Frontal cortex (tissue), 4 donors: ENCODE measurements at places on chromosomes 13 and 19.

DNA sequence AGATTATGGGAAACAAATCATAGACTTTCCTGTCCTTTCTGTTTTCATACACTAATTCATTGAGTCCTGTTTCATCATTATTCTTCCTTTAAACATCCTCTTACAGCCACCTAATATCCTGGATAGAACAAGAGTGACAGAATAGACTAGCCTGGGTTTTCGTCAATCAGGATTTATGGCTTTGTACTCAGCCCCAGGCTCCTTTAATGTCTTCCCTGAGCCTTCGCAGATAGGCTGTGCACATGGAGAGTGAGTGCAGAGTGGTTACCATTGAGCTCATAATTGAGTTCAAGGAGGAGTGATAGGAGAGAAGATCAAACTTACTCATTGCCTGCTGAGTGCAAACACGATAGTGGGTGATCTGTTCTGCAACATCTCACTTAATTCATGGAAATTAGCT lies 304.9 kb downstream of the TDRD3 start:
- DNase-seq, result no peak

GRCh38 chr19:13782537-13782936 lies 8.3 kb downstream of the C19orf53 start:
- no peak for DNase-seq

DNA sequence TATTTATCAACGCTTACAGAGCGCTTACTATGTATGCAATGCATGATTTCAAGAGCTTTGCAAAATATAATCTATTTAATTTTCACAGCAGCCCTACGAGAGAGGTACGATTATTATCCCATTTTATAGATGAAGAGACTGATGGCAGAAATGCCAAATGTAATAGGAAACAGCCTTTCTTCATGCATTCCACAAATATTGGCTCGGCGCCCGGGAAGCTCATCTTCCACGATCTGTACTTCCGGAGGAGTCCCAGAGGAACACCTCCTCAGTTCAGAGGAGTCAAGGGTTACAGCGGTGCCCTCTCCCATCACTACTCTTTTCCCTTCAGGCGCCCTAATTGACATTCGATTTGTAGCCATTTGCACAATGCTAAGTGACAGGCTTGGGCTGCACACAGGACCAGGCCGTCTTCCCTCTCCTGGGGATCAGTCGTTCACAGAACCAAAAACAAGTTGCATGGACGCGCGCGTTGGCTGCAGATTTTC lies 1.1 kb upstream of the ARHGAP35 start:
- no peak for DNase-seq

DNA sequence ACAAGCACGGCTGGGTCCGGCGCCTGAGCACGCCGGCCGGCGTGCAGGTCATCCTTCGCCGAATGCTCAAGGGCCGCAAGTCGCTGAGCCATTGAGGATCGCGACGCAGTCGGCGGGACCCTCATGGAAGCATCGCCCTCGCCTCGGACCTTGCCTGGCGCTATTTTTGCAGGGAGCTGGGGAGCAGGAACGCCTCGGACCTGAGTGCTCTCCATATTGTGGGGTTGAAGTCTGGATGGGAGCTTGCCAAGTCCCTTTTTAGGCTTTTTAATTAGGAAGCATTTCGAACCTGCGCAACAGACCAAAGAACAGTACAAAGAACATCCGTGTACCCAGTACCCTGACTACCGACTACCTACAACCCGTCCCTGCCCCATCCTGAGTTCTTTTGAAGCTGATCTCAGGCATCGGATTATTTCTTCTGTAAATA lies 628 bp downstream of the MRPL34 start:
- no peak for DNase-seq

GRCh38 chr13:43405457-43405856 lies 381.3 kb downstream of the ENOX1 start:
- no peak for DNase-seq

- no peak for DNase-seq
Measured at GRCh38 chr19:31312009-31312676, 37.1 kb downstream of the TSHZ3 start.

DNA sequence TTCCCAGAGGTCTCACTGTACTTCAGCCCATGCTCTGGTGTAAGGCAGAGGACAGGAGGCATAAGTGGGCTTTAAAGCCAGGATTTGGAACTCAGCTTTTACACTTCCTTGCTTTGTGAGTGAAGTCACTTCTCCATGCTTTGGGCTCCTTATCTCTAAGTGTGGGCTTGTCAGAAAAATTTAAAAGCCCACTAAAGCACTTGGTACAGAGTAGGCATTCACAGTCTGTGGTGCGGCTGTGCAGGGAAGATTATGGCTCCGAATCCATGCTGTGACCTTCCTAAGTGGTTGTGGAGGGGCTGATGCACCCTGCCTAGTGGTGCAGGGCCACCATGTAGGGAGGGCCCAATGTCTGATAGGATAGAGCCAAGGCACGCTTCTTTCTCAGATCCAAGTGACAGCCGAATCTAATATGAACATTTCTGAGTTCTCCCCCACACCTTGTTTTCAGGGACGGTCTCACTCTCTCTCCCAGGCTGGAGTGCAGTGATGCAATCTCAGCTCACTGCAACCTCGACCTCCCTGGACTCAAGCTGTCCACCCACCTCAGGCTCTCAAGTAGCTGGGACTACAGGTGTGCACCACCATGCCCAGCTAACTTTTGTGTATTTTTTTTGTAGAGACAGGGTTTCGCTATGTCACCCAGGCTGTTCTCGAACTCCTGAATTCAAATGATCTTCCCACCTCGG lies 6.9 kb downstream of the TIMM29 start:
- no peak for DNase-seq

- no peak for DNase-seq
Measured at GRCh38 chr19:3370728-3371591, 4.6 kb downstream of the NFIC start.

GRCh38 chr19:46176116-46176860 lies 28.2 kb downstream of the IGFL2 start:
- DNase-seq, result no peak

DNA sequence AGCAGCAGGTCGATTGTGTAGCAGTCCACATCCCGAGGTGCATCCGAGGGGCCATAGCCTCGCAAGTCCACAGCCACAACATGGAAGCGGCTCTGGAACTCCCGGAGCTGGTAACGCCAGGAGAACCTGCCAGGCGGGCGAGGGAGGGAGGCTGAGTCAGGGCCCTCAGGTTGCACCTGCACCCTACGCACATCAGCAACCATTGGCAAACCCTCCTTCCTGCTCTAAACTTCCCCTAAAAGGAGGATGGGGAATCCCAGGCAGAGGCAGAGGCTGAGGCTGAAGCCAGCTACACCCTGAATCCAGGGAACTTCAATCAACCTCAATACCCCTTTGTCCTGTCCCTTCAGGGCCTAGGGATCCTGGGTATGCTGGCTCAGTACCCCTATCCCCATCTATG lies 977 bp downstream of the EPHX3 start:
- no peak for DNase-seq

DNA sequence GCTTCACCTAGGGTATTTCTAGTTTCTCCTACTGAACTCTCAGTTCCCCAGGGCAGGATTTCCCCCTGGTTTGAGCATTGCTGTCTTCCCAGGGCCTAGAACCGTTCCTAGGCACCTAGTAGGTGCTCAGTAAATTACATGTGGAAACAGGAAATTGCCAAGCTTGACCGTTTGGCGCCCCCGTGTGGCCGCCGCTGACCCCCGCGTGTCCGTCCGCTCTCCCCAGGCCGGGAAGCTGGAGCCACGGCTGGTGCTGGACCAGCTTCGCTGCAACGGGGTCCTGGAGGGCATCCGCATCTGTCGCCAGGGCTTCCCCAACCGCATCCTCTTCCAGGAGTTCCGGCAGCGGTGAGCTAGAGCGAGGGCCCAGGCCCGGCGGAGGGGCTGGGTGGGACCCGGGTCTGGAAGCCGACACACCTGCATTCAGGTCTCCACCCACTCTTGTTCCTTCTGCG lies 55.5 kb downstream of the MYH14 start:
- DNase-seq, result no peak

- no peak for DNase-seq
Measured at GRCh38 chr19:32265995-32266394, 79.4 kb upstream of the ZNF507 start.

DNA sequence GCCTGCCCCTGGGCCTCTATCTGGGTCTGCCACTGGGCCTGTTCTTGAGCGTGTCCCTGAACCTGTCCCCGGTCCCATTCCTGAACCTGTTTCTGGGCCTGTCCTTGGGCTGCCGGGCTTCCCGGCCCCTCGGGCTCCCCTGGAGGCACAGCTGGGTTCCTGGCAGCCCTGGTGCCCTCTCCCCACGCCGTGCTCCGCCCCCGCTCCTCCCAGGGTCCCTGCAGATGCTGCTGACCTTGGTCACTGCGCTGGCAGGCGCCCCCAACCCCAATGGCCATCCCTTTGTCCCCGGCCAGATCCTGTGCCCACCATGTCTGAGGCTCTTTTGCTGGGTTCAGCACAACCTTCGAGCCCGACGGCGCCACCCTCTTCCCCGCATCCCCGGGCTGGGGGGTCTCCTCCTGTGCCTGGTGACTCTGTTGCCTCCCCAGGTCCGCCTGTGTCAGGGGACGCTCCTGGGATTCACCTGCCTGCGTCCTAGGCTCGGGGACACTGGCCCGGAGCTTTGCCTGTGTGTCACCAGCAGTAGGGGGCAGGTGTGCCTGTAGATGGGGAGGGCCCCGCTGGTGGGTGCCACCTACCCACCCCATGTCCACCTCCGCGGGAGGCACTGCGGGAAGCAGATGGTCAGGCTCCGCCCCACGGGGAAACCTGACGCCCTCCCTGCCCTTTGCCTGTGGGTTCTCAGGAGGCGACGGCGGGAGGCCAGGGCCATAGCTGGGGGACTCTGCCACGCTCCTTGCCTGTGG lies 41.0 kb upstream of the GRTP1 start:
- no peak for DNase-seq

- peak; percentile 33 for DNase-seq
Measured at GRCh38 chr13:95624020-95624419, 20.5 kb downstream of the DZIP1 start.

- DNase-seq, result no peak
Measured at GRCh38 chr19:47352095-47352494, 3.0 kb downstream of the DHX34 start.

- no peak for DNase-seq
Measured at GRCh38 chr13:73521290-73521624, 462.5 kb downstream of the KLF5 start.

DNA sequence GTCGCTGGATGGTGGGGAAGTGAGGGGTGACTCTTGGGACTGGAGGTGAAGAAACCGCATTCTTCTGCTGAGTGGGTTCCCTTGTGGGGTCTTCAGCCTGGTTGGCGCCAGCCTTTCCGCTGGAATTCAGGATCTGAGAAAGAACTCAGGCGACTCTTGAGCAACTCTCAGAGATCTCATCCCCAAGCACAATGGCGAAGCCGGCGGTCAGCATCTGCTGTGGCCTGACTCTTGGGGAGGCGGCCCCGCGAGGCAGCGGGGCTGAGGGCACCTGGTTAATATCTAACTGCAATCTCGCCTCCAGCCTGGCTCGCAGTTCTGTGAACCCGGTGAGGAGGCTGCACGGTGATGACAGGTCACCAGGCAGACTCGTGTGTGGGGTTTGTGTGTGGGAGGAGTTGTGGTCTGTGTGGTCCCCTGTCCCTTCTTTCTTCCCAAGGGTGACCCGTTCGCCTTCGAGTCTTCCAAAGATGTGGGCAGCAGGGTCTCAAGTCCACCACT lies 883 bp downstream of the ZNF441 start:
- DNase-seq, result no peak

- no peak for DNase-seq
Measured at GRCh38 chr13:72953391-72953965, 105.3 kb upstream of the KLF5 start.

DNA sequence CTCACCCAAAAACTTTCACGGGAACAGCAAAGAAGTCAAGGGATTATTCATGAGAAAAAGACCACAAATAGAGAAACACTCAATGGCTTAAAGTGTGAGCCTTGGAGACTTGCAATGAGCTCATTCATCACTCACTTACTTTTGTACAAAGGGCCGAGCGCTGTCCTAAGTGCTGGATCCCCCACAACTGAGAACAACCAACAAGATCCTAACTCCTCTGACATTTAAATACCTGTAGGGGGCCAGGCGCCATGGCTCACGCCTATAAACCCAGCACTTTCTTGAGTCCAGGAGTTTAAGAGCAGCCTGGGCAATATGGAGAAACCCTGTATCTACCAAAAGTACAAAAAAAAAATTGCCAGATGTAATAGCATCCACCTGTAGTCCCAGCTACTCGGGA lies 29.4 kb upstream of the ZNF507 start:
- no peak for DNase-seq

DNA sequence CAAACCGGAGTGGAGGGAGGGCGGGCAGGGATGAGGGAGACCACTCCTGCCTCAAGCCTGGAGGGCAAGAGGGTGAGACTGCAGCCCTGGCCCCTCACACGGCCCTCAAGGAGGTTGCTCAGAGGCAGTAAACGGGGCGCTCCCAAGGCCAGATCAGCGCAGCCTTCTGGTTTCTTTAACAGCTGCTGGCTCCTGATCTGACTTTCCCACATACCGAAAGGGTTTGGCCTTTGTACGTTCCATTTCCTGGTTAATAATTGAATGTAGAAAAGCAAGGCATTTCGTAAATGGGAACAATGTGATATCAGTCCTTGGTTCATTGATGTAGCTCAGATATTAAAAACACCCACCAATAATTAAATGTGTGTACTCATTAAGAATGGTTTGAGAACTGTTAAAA lies 71.5 kb downstream of the GGACT start:
- DNase-seq, result no peak

GRCh38 chr19:10751109-10751953 lies 33.5 kb downstream of the DNM2 start:
- no peak for DNase-seq

GRCh38 chr19:32012206-32012605 lies 333.2 kb upstream of the ZNF507 start:
- DNase-seq, result no peak

DNA sequence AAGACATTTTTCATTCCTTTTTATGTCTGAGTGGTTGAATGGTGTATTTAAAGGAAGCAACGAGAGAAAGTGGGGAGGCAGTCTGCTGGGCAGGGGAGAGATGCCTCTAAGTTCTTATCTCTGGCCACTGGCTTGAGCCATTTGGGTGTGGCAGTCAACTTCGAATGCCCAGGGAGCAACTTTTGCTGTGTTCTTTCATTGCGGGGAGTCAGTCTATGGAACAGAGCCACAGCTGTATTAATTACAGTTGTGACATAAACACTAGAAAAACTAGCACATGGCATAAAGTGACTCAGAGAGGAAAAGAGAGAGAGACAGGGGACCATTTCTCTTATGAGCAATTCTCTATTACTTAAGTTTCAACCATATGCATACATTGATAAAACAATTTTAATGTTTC lies 40.4 kb upstream of the PDCD5 start:
- no peak for DNase-seq

DNA sequence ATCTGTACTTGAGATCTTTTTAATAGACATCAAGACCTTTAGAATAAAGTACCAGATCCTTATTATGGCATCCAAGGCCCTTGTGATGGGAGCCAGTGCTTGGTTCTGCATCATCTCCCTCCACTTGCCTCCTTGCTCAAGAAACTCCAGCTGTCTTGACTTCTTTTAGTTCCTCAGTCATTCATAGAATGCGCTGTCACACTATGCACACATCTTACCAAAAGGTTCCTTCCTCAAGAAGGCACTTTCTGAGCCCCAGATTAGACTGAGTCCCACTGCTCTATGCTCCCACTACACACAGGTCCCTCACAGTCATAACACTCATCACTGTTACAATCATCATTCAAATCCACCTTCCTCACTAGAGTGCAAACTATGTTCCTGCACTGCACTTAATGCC lies 57.8 kb upstream of the ITM2B start:
- DNase-seq, result no peak
